Neural progenitor cell (in vitro differentiated cells): ENCODE measurements at places on chromosomes 2 and 18.

GRCh38 chr2:177738461-177739235 lies 333.9 kb downstream of the PDE11A start:
- no peak overlapping the region for H3K4me3 ChIP-seq
- no peak for DNase-seq
- H3K27ac ChIP-seq = no peak overlapping the region

DNA sequence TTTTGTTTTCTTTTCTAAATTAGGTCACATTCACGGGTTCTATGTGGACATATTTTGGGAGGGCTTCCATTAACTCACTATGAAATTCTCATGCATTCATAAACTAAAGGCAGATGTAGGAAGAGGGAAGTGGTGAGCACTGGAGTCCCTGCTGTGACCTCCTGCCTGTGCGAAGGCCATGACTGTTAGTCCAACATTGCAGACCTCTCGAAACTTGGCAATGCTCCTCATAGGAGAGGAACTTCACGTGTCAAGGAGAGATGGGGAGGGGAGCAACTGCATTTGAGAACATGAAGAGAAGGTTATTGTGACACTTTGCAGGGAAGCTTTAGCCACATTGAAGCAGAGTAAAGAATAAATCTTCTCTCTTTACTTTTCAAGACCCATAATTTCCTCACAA lies 126.4 kb upstream of the HNMT start:
- no peaks in the 10 kb centered on the region for H3K27me3 ChIP-seq
- no peaks in the 10 kb centered on the region for H3K36me3 ChIP-seq
- H3K27ac ChIP-seq = no peak overlapping the region
- H3K4me3 ChIP-seq = no peak overlapping the region

DNA sequence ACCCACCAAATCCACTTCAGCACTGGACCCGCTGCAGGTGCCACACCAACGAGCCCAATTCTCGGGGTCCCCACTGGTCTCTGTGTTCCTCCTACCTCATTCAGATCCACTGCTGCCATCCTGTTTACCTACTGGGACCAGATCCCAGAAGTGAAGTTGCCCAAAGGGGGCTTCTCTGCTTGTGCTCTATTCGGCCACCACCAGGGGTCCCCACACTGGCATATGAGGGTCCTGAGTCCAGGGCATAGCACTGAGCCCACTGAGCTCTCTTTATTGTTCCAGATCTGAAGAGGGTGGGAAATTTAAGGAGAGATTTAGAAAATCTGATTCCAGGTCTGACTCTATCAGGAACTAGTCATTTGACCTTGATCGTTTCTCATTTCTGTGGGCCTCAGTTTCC lies 2.4 kb downstream of the GPR45 start:
- no peaks in the 10 kb centered on the region for H3K4me1 ChIP-seq
- H3K36me3 ChIP-seq = no peaks in the 10 kb centered on the region
- no peaks in the 10 kb centered on the region for H3K27me3 ChIP-seq
- no peak overlapping the region for H3K4me3 ChIP-seq
- DNase-seq = peak; percentile 68
- no peak overlapping the region for H3K27ac ChIP-seq

- no peak overlapping the region for H3K27ac ChIP-seq
- DNase-seq = no peak
- H3K27me3 ChIP-seq = no peaks in the 10 kb centered on the region
- H3K4me1 ChIP-seq = peaks cover 15% of the 10 kb centered on the region
These were observed 44.8 kb downstream of the ADCY3 start for GRCh38 chr2:24875272-24875671.

GRCh38 chr2:18372641-18373040 lies 187.8 kb downstream of the RDH14 start:
- no peak for DNase-seq
- H3K27ac ChIP-seq = no peak overlapping the region
- H3K27me3 ChIP-seq = no peaks in the 10 kb centered on the region
- no peak overlapping the region for H3K4me3 ChIP-seq
- no peaks in the 10 kb centered on the region for H3K4me1 ChIP-seq
- no peaks in the 10 kb centered on the region for H3K36me3 ChIP-seq

- DNase-seq = no peak
- H3K27me3 ChIP-seq = no peaks in the 10 kb centered on the region
- H3K36me3 ChIP-seq = no peaks in the 10 kb centered on the region
- H3K4me3 ChIP-seq = no peak overlapping the region
- no peak overlapping the region for H3K27ac ChIP-seq
These were observed 423.3 kb downstream of the CMPK2 start for GRCh38 chr2:6442252-6442985.

DNA sequence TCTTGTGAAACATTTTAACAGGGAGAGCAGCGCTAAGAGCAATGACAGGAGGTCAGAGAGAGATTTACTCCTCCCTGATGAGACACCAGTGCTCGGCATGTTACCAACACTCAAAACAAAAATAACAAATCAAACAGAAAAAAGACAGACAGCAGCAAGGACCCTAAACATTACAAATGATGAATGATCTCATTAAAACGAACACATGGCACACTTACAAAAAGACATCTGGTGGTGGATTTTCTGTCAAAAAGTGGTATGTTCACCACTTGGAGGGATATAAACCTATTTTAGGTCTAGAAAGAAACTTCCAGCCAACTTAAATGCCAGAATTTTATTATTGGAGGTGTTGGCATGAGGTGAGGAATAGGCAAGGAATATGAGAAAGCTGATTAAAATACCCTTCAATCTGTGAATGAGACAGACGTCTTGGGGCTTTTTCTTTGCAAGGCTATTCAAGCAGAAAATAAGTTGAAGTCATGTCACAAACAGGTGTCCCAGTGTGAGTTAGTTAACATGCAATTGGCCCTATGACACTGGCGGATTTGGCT lies 112.8 kb downstream of the PRELID3A start:
- peak; percentile 55 for DNase-seq
- no peaks in the 10 kb centered on the region for H3K27me3 ChIP-seq
- H3K4me3 ChIP-seq = no peak overlapping the region
- H3K4me1 ChIP-seq = peaks cover 11% of the 10 kb centered on the region
- H3K27ac ChIP-seq = no peak overlapping the region

GRCh38 chr18:9858642-9859041 lies 27.1 kb upstream of the TXNDC2 start:
- H3K27ac ChIP-seq = no peak overlapping the region
- DNase-seq = no peak
- no peak overlapping the region for H3K4me3 ChIP-seq
- H3K4me1 ChIP-seq = no peaks in the 10 kb centered on the region

DNA sequence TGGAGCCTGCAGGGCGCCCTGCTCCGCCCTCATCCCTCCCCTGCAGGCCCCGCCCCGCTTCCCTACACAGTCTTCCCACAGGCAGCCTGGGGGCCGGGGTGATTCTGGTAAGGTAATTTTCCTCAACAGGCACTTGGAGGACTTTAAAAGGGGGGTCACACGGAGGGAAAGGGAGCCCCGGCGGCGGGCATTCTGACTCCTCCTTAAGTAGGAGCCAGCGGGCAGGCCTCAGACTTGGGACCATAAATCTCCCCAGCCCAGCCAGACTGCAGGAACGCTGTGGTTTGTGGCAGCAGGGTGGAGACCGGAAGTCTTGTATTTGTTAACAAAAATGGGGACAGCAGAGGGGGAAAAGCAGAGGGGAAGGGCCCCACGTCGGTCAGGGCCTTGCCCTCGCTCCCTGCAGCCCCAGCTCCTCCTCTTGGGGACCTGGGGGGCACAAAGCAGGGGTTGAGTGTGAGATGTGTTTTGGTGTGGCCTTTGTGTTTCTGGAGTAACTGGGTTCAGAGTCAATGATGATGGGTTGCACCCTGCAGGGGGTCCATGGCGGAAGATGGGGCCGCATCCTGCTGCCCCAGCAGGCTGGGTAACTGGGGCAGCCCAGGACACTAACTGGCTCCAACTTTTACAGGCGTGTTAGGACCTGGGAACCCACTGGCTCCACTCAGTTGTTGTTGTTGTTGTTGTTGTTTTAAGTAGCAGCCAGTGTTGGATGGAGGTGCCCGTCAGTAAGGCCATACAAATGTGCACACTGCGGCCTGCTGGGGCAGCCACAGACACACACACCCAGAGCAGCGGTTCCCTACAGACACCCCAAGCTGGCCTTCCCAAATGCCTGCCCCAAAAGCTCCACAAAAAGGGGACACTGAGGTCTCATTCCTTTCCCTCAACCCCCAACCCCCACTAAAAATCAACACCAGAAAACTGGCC lies 27.7 kb downstream of the SMAD7 start:
- no peak overlapping the region for H3K27ac ChIP-seq
- H3K27me3 ChIP-seq = no peaks in the 10 kb centered on the region
- peak; percentile 27 for DNase-seq
- H3K36me3 ChIP-seq = no peaks in the 10 kb centered on the region
- H3K4me1 ChIP-seq = peaks cover 24% of the 10 kb centered on the region

- H3K27me3 ChIP-seq = no peaks in the 10 kb centered on the region
- H3K36me3 ChIP-seq = no peaks in the 10 kb centered on the region
- DNase-seq = no peak
These were observed 126.6 kb upstream of the KYNU start for GRCh38 chr2:142750858-142751257.

DNA sequence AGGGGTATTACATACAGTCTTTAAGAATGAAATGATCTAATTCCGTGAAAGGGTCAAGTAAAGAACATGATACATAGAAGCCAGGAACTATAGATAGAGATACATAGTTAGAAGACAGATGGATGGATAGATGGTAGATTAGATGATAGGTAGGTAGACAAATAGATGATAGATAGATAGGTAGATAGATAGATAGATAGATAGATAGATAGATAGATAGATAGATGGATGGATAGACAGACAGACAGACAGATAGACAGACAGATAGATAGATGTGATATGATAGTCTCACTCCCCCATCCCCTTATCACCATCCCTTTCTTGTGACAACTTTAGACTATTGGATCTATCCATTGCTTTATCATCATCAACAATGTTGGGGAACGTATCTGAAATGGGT lies 448.2 kb downstream of the METTL4 start:
- no peaks in the 10 kb centered on the region for H3K4me1 ChIP-seq
- H3K27ac ChIP-seq = no peak overlapping the region
- H3K4me3 ChIP-seq = no peak overlapping the region

- DNase-seq = no peak
- H3K27me3 ChIP-seq = no peaks in the 10 kb centered on the region
- H3K4me1 ChIP-seq = no peaks in the 10 kb centered on the region
- H3K4me3 ChIP-seq = no peak overlapping the region
- no peak overlapping the region for H3K27ac ChIP-seq
- no peaks in the 10 kb centered on the region for H3K36me3 ChIP-seq
These were observed 1336.2 kb upstream of the CHAC2 start for GRCh38 chr2:52431352-52431760.

GRCh38 chr2:28343184-28343942 lies 49.3 kb upstream of the FOSL2 start:
- no peak for DNase-seq
- no peaks in the 10 kb centered on the region for H3K36me3 ChIP-seq
- H3K27me3 ChIP-seq = no peaks in the 10 kb centered on the region
- peaks cover 39% of the 10 kb centered on the region for H3K4me1 ChIP-seq

DNA sequence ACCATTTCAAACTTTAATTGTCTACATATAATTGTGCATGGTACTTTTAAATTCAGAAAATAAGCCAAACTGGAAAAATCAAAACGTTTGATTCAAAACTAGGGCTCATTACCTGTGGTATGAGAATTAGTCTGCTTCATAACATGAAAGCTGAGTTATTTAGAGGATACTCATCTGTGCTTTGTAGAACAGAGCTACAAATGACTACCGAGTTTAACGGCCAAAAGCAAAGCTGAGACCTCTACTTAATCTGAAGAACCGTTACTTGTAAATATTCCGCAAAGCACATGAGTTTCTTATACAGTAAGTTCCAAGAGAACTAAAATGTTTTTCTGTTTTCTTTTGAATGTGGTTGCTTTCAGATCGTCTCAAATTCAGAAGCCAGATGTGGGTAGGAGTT lies 123.7 kb upstream of the SMAD7 start:
- H3K27ac ChIP-seq = no peak overlapping the region
- no peaks in the 10 kb centered on the region for H3K27me3 ChIP-seq
- H3K36me3 ChIP-seq = no peaks in the 10 kb centered on the region
- no peak overlapping the region for H3K4me3 ChIP-seq
- no peak for DNase-seq

- no peak for DNase-seq
- no peaks in the 10 kb centered on the region for H3K27me3 ChIP-seq
- no peak overlapping the region for H3K27ac ChIP-seq
- H3K36me3 ChIP-seq = no peaks in the 10 kb centered on the region
These were observed 141.2 kb upstream of the ASB18 start for GRCh38 chr2:236405357-236405756.

GRCh38 chr2:160111951-160112798 lies 49.8 kb upstream of the PLA2R1 start:
- H3K4me1 ChIP-seq = no peaks in the 10 kb centered on the region
- H3K27me3 ChIP-seq = no peaks in the 10 kb centered on the region
- no peak overlapping the region for H3K27ac ChIP-seq
- no peak overlapping the region for H3K4me3 ChIP-seq
- DNase-seq = no peak

GRCh38 chr2:99572373-99573164 lies 82.8 kb upstream of the REV1 start:
- H3K27ac ChIP-seq = no peak overlapping the region
- DNase-seq = peak; percentile 71
- H3K4me3 ChIP-seq = peak overlapping the region; percentile 6
- H3K4me1 ChIP-seq = peaks cover 30% of the 10 kb centered on the region
- no peaks in the 10 kb centered on the region for H3K36me3 ChIP-seq

- H3K27ac ChIP-seq = no peak within 1 kb of the TSS
- H3K27me3 ChIP-seq = peaks cover 79% of the 10 kb centered on the region
- peak; percentile 82 for DNase-seq
- H3K36me3 ChIP-seq = no peaks in the 10 kb centered on the region
- H3K4me1 ChIP-seq = peaks cover 20% of the 10 kb centered on the region
These were observed at the start of gene NPAS2 for GRCh38 chr2:100819370-100820272. Gene NPAS2 (plus strand): TSS chr2:100820139. CDS start chr2:100904755, 84,616 bp downstream.

GRCh38 chr2:217807753-217808152 lies 195.0 kb downstream of the TNS1 start:
- H3K27ac ChIP-seq = no peak overlapping the region
- no peak overlapping the region for H3K4me3 ChIP-seq
- DNase-seq = no peak
- no peaks in the 10 kb centered on the region for H3K36me3 ChIP-seq
- peaks cover 78% of the 10 kb centered on the region for H3K27me3 ChIP-seq

GRCh38 chr18:36130039-36130831 lies 536 bp downstream of the ELP2 start:
- peak overlapping the region; percentile 76 for H3K4me3 ChIP-seq
- DNase-seq = no peak
- peaks cover 5% of the 10 kb centered on the region for H3K4me1 ChIP-seq
- no peaks in the 10 kb centered on the region for H3K36me3 ChIP-seq
- H3K27me3 ChIP-seq = no peaks in the 10 kb centered on the region
- peak overlapping the region; percentile 97 for H3K27ac ChIP-seq

DNA sequence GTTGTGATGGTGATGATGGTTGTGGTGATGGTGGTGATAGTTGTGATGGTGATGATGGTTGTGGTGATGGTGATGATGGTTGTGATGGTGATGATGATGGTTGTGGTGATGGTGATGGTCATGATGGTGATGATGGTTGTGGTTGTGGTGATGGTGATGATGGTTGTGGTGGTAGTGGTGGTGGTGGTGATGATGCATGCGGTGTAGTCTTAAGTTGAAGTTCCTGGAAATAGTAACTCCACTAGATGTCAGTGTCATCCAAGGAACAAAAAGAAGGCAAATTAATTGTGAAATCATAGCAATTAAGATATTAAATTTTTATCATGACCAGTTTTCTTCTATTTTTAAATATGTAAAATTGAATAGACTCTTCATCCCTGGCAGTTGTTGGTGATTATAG lies 309.2 kb downstream of the AGAP1 start:
- no peaks in the 10 kb centered on the region for H3K27me3 ChIP-seq
- no peak overlapping the region for H3K4me3 ChIP-seq
- peaks cover 14% of the 10 kb centered on the region for H3K4me1 ChIP-seq
- H3K36me3 ChIP-seq = peaks cover 4% of the 10 kb centered on the region

- H3K36me3 ChIP-seq = no peaks in the 10 kb centered on the region
- H3K4me3 ChIP-seq = no peak overlapping the region
- H3K27me3 ChIP-seq = no peaks in the 10 kb centered on the region
- no peaks in the 10 kb centered on the region for H3K4me1 ChIP-seq
These were observed 106.3 kb downstream of the ANTXR1 start for GRCh38 chr2:69119104-69119894.
